LHCN-M2 (cell line): ENCODE measurements at places on chromosomes 1 and 21.

DNA sequence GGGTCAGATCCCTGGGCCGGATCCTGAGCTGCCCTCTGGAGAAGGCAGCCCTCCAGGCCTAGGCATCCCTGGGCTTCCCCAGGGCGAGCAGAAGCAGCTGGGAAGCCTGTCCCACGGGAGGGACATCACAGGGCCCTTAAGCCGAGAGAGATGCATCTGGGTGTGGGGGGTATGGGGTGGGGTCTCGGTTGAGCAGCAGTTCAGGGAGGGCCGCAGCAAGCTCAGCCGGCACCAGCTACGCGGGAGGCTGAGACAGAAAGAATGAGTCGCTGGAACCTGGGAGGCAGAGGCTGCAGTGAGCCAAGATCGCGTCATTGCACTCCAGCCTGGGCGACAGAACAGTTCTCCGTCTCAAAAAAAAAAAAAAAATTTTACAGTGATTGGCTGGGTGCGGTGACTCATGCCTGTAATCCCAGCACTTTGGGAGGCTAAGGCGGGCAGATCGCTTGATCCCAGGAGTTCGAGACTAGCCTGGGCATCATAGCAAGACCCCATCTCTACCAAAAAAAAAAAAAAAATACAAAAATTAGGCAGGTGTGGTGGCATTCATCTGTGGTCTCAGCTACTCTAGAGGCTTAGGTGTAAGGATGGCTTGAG lies 37.7 kb downstream of the RRP1 start:
- peak; percentile 56 for DNase-seq

- no peak for DNase-seq
Measured at GRCh38 chr1:218994615-218995014, 179.1 kb upstream of the LYPLAL1 start.

GRCh38 chr1:151024540-151025146 lies 11.7 kb upstream of the BNIPL start:
- DNase-seq, result peak; percentile 65

DNA sequence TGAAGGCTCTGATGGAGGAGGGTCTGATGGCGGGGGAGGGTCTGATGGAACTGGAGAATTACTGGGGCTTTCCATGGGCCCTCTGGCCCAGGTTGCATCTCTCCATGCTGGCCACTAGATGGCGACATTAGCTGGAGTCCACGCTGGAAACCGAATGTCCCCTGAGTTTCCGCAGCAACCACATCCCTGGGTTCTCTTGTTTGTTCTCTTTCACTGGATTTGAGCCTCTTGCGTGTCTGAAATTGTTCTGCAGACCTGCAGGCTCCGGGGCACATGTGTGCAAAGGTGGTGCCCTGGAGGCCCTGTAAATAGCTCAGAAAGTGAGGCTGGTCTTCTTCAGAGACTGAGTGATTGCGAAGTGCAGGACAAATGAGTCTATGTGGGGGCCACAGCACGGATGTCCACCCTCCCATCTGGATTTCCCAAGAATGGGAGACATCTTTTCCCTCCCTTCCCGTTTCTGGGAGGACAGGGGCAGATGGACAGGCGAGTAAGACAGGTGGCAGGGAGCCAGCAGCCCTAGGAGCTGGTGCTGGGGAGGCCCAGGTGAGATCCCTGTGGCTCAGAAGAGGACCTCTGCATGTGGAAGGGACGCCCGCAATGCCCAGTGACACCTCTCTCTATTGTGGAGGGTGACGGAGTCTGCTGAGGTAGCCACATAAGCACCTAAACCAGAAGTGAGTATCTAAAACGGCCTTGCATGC lies 73.2 kb upstream of the ABCG1 start:
- DNase-seq, result peak; percentile 37

DNA sequence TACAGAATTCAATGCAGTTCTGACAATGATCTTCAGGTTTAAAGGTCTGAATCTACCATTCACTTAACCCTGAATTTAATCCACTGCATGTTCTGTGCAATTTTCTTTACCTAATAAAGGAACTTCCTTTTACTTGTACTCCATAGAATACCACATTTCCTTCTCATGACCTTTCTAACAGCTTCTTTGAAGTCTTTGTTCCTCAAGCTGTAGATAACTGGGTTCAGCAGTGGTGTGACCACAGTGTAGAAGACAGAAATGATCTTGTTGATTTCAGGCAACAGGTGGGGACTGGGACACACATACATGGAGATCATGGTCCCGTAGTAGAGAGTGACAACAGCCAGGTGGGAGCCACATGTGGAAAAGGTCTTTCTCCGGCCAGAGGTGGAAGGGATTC lies 878 bp downstream of the OR11L1 start:
- no peak for DNase-seq

- DNase-seq, result peak; percentile 73
Measured at GRCh38 chr1:152188673-152189591, 29.9 kb upstream of the RPTN start.

DNA sequence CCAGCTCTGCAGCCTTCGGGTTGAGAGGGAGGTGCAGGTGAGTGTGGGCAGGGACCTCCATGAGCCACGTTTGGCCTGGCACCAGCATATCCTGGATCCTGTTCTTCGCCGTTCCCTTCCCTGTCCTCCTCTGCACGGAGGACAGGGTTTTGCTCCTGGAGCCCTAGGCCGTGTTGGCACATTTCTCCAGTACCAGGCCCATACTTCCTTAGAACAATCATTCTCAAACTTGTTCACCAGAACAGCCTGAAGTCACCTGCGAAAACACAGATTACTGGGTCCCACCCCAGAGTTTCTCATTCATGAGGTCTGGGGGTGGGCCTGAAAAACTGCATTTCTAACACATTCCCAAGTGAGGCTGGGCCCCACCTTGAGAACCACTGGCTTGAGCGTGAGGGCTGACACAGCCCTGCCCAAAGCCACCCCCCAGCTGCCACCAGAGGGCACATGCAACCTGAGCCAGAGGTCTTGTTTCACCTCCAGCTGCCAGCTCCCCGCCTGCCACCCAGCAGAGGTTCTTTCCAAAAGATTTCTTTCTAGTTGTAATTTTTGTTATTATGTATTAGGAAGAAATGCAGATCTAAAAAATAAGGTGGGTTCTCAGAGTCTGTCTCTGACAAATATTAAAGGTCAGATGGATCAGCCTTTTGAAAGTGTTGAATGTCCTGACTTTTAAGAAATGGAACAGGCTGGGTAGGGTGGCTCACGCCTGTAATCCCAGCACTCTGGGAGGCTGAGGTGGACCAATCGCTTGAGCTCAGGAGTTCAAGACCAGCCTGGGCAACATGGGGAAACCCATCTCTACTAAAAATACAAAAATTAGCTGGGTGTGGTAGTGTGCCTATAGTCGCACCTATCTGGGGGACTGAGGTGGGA lies 39.6 kb upstream of the LDLRAP1 start:
- peak; percentile 18 for DNase-seq

DNA sequence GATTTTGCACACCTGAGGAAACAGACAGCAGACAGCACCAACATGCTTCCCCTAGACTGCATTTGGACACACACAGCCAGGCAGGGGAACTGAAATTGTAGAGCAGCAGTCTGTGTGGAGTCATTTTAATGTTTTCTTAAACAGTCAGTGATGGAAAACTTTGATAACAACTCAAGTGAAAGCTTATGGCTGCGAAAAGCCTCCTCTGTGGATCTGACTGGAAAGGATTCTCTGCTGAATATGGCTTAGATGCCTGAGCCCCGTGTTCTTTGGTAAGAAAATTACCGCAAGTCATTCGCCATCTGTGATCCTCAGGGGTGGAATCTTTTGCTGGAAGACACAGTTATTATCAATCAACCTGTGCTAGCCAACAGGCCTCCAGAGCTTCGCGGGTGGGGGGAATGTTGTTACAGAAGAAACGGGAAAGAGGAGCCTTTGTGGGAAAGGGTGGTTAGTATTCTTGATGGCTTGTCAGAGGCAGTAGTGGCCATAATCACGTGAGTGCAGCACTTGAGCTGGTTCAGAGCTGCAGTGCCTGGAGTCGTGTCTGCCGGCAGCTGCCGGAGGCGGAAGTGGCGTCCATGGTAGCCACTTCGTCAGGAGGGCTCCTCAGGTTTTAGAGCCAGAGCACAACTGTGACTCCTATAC lies 204.7 kb downstream of the ST6GALNAC3 start:
- no peak for DNase-seq

GRCh38 chr21:36425286-36425685 lies 40.1 kb downstream of the CHAF1B start:
- DNase-seq, result peak; percentile 68

DNA sequence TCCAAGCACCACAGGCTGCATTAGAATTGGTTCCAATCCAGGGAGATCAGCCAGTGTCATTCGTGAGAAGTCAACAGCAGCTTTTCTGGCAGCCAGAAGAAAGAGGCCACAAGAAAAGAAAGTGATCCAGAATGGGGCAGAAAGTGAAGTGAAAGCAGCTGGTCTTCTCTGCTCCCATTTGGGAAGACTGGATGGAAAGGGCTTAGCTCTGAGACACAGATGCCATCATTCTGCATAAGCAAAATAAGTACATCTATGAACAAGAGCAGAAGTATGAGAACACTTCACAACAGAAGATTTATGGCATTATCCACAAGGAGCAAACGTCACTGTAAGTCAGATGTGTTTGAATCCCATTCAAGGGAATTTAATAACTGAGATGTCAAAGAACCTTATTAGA lies 326.5 kb upstream of the ESRRG start:
- DNase-seq, result no peak

- DNase-seq, result no peak
Measured at GRCh38 chr1:210373628-210373877, 44.9 kb downstream of the HHAT start.

DNA sequence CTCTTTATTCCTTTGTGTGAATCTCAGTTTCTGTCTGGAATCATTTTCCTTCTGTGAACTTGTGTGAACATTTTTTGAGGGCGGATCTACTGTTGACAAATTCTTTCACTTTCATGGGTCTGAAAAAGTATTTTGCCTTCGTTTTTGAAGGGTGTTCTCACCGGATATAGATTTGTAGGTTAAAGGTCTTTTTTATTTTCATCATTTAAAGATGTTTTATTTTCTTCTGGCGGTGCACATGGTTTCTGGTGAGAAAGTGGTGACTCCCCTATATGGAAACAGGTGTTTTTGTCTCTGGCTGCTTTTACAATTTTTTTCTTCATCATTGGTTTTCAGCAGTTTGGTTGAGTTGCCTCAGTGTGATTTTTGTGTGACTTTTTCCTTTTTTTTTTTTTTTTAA lies 94.9 kb downstream of the DYRK1A start:
- DNase-seq, result peak; percentile 19

GRCh38 chr1:1232208-1232795 lies at the start of gene B3GALT6:
Gene B3GALT6 (plus strand): TSS chr1:1232237. CDS start chr1:1232279, 42 bp downstream.
- no peak for DNase-seq

- DNase-seq, result no peak
Measured at GRCh38 chr1:71231751-71232150, 150.9 kb upstream of the ZRANB2 start.

DNA sequence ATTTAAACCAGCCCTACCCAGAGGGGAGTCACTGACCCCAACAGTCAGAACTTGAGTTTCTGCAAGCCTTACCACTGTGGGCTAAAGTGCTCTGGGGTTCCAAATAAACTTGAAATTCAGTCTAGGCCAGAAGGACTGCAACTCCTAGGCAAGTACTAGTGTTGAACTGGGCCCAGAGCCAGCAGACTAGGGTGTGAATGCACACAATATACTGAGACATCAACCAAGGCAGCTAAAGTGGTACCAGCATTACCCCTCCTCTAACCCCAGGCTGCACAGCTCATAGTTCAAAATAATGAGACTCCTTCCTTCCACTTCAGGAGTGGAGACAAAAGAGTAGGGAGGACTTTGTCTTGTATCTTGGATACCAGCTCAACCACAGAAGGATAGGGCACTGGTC lies 18.9 kb upstream of the IL20 start:
- no peak for DNase-seq

- DNase-seq, result peak; percentile 34
Measured at GRCh38 chr1:67052741-67053534, 1.0 kb downstream of the SLC35D1 start.

DNA sequence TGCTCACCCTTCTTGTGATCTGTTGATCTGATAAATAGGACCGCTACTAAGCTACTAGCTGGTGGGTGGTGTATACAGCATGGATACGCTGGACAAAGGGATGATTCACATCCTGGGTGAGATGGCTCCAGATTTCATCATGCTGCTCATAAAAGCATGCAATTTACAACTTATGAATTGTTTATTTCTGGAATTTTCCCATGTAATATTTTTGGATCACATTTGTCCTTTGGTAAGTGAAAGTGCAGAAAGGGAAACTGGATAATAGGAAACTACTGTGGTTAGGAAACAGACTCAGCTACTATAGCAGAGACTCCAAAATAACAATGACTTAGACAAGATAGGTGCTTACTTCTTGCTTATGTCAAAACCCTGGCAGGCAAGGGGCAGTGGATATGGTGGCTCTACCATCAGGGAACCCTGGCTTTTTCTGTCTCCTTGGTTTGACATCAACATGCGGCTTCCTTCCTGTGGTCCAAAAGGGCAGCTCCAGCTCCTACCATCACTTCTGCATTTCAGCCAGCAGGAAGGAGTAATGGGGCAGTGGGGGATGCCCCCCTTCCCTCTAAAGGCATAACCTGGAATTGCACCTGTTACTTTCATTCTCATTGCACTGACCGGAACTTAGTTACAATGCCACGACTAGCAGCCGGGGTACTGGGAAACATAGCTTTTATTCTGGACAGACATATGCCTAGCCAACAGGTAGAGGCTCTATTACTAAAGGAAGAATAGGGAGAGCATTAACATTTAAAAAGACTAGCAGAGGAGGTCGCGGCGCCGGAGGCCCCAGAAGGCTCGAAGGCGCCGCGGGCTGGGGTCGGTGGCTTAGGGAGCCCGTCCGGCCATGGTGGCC lies 13.8 kb upstream of the AK2 start:
- peak; percentile 90 for DNase-seq

- no peak for DNase-seq
Measured at GRCh38 chr1:234503193-234504050, 24.4 kb upstream of the TARBP1 start.

DNA sequence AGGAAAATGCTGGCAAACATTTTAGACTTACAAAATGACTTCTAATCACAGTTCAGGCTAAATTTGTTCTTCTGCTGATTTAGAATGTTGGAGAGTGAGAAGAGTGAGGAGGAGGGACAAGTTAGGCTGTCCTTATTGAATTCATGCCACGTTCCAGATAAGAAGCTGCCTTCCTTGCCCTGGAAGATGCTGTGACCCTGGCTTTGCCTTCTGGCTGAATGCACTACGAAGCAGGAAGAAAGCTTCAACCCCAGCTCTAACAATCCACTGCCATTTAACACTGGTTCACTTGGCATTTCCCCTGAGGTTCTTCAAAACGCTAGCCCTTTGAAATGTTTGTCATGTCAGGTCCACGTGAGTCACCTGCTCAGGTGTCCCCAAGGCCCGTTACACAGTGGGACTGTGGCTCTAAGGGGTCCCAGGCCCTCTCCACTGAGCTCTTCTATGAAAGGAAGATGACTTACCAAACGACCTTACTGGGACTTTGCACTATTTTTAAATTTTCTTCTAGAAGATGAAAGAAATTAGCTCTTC lies 30.0 kb upstream of the LRRC8C start:
- no peak for DNase-seq
